ENCODE measurements at places on chromosomes 11 and 22.

GRCh38 chr22:26642465-26643417, 14.6 kb upstream of the MIAT start:
- H3K4me1 ChIP-seq, result peaks cover 73% of the 10 kb centered on the region
- H3K27me3 ChIP-seq, result peaks cover 11% of the 10 kb centered on the region
- peak overlapping the region; percentile 54 for H3K4me3 ChIP-seq
- H3K36me3 ChIP-seq, result no peaks in the 10 kb centered on the region
- H3K27ac ChIP-seq, result peak overlapping the region; percentile 96

- no peak overlapping the region for H3K4me3 ChIP-seq
- H3K27ac ChIP-seq, result no peak overlapping the region
- no peaks in the 10 kb centered on the region for H3K27me3 ChIP-seq
- no peaks in the 10 kb centered on the region for H3K36me3 ChIP-seq
- H3K4me1 ChIP-seq, result no peaks in the 10 kb centered on the region
- DNase-seq, result no peak
These were observed 879.0 kb upstream of the CCDC90B start for GRCh38 chr11:84165139-84165538.

DNA sequence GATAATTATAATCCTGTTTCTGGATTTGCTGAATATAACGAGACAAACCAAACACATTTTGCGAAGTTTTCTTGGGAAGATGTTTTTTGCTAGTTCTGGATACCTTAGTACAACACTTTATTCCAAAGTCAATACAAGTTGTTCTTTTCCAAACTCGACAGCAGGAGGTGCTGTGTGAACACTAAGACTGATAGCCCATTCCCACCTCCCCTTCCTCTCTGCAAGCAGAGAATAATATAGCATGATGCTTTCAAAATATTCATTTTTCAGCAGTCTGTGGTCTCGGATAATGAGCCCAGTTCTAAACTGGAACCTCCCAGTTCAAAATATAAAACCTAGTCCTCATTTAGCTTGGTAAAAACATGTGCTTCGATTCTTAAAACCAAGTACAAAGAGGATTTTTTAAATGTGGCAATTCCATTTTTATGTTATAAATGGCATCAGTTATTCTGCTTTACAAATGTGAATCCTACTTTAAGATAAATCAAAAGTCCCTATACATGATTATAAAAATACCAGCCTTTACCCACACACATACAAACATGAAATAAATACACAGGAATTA, 129.1 kb downstream of the DCDC1 start:
- no peaks in the 10 kb centered on the region for H3K27me3 ChIP-seq
- H3K36me3 ChIP-seq, result no peaks in the 10 kb centered on the region
- H3K4me1 ChIP-seq, result no peaks in the 10 kb centered on the region
- DNase-seq, result peak; percentile 39

DNA sequence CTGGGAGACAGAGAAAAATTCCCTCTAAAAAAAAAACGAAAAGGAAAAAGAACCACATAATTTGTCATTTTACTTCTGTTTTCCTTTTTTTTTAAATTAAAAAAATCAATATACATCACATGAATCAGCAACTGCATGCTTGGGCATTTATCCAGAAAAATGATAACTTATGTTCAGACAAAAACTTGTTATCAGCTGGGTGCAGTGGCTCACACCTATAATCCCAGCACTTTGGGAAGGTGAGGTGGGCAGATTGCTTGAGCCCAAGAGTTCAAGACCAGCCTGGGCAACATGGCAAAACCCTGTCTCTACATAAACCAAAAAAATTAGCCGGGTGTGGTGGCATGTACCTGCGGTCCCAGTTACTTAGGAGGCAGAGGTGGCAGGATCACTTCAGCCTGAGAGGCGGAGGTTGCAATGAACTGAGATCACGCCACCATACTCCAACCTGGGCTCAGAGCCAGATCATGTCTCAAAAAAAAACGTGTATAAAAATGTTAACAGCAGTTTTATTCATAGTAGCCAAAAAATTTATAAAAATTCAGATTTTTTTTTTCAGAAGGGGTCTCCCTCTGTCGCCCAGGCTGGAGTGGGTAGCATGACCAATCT, 28.5 kb downstream of the AMBRA1 start:
- H3K27ac ChIP-seq, result no peak overlapping the region
- peaks cover 22% of the 10 kb centered on the region for H3K4me1 ChIP-seq
- H3K36me3 ChIP-seq, result peaks cover 4% of the 10 kb centered on the region
- H3K27me3 ChIP-seq, result no peaks in the 10 kb centered on the region
- no peak overlapping the region for H3K4me3 ChIP-seq

GRCh38 chr11:69666261-69666660, 8.9 kb downstream of the LTO1 start:
- H3K36me3 ChIP-seq, result peaks cover 19% of the 10 kb centered on the region
- no peak for DNase-seq
- no peaks in the 10 kb centered on the region for H3K27me3 ChIP-seq
- H3K4me1 ChIP-seq, result peaks cover 3% of the 10 kb centered on the region

DNA sequence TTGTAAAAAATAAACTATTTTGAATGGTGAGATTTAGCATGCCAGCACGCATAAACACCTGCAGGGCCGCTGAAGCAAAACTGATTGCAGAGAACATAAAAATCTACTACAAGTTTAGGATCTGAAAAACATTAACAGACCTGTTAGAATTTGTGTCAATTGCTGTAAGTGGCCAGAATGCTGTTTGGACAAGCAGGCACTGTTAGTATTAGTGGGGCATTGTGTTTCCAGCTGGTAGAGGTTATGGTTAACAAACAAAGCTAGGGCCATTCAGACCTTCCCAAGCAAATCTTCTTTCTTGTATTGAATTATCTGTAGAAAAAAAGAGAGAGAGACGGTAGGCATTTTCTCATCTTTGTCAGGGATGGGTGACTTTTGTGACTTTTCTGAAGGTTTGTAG, 57.6 kb upstream of the OLFML1 start:
- no peak for DNase-seq
- no peak overlapping the region for H3K27ac ChIP-seq
- H3K4me1 ChIP-seq, result peaks cover 13% of the 10 kb centered on the region
- no peaks in the 10 kb centered on the region for H3K36me3 ChIP-seq
- no peak overlapping the region for H3K4me3 ChIP-seq
- H3K27me3 ChIP-seq, result peaks cover 8% of the 10 kb centered on the region

DNA sequence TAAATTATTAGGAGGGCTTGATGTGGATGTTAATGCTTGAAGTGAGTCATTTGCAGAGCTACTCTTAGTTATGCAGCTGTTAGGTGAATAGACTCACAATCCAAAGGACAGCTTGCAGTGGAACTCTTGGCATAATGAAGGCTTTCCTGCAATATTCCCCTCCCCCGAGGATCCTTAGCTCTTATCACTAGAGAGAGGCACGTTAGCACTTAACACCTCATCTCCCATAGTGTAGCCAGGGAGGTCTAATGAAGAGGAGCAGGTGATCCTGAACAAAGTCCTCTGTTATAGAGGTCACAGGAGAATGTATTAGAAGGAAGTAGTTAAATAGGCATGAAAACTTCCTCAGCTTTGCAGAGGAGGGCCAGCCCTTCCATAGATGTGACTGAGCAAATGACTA, 919.2 kb upstream of the FAT3 start:
- H3K4me3 ChIP-seq, result no peak overlapping the region
- no peaks in the 10 kb centered on the region for H3K27me3 ChIP-seq
- no peak for DNase-seq
- H3K4me1 ChIP-seq, result no peaks in the 10 kb centered on the region

- no peaks in the 10 kb centered on the region for H3K36me3 ChIP-seq
- H3K27me3 ChIP-seq, result no peaks in the 10 kb centered on the region
- H3K4me1 ChIP-seq, result no peaks in the 10 kb centered on the region
- DNase-seq, result no peak
- no peak overlapping the region for H3K27ac ChIP-seq
These were observed 64.0 kb downstream of the CCDC81 start for GRCh38 chr11:86438685-86439084.

DNA sequence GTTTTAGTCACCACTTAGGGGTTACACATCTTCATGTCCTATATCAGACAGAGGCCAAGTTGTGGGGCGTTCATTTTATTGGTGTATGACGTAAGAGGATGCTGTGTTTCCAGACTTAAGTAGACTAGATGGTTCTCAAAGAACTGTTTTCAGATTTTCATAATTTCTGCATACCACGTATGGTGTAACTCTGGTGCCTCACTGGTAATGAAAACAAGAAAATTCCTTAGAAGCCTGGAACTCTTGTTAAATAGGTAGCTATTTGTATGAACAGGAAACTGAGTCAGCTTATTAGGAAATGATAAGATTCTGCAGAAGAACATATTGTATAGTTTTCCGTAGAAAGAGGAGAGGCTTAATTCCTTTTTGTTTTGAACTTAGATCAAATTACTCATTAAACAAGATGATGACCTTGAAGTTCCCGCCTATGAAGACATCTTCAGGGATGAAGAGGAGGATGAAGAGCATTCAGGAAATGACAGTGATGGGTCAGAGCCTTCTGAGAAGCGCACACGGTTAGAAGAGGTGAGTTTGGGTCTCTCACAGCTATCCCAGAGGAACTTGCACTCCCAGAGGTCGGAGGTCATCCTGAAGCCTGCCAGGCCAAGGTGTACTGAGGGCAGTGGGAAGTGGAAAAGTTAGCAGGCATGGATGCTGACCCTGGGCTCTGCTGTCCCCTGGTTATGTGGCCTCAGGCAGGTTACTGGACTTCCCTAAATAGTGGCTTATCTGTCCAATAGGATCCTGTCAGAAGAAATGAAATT, 3.9 kb downstream of the CDC45 start:
- peaks cover 32% of the 10 kb centered on the region for H3K36me3 ChIP-seq
- H3K4me1 ChIP-seq, result peaks cover 19% of the 10 kb centered on the region

DNA sequence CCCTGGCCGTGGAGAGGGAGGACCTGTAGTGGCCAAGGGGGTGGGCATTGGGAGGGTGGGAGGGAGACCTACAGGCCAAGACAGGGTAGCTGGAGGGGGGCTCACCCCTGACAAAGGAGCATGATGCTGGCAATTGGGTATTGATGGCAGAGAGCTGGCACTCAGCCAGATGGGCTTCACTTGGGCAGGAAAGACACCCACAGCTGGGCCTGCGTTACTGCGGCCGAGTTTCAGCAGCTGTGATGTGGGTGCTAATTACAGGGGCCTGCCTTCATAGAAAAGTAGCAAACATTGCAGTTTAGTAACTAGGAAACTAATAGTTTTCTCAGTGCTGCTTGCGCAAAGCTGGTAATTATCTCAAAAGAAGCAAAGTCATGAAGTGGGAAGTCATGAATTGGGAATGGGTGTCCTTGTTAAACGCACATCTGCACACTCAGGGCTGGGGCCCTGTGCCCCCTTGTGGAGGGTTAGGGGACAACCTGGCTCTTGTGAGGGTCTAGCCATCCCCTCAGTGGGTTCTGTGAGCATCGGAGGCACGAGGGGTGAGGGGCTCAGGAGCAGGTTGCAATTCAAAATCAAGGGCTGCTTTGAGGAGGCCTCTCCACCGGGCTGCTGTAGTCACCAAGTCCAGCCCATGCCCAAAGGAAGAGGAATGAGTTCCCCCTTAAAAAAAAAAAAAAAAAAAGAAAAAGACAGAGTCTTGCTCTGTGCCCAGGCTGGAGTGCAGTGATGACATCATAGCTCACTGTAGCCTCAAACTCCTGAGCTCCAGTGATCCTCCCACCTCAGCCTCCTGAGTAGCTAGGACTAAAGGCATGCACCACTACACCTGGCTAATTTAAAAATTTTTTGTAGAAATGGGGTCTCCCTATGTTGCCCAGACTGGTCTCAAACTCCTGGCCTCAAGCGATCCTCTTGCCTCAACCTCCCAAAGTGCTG, 24.4 kb upstream of the TXNRD2 start:
- H3K4me3 ChIP-seq, result no peak overlapping the region
- H3K27ac ChIP-seq, result no peak overlapping the region
- DNase-seq, result no peak
- peaks cover 5% of the 10 kb centered on the region for H3K4me1 ChIP-seq
- no peaks in the 10 kb centered on the region for H3K27me3 ChIP-seq

- no peak overlapping the region for H3K27ac ChIP-seq
- DNase-seq, result no peak
- peaks cover 2% of the 10 kb centered on the region for H3K36me3 ChIP-seq
- peaks cover 4% of the 10 kb centered on the region for H3K4me1 ChIP-seq
- H3K4me3 ChIP-seq, result no peak overlapping the region
These were observed 96.3 kb upstream of the RAB1B start for GRCh38 chr11:66172146-66172545.

- H3K4me3 ChIP-seq, result no peak overlapping the region
- no peaks in the 10 kb centered on the region for H3K36me3 ChIP-seq
- DNase-seq, result no peak
These were observed 899.2 kb upstream of the API5 start for GRCh38 chr11:42412590-42412989.

DNA sequence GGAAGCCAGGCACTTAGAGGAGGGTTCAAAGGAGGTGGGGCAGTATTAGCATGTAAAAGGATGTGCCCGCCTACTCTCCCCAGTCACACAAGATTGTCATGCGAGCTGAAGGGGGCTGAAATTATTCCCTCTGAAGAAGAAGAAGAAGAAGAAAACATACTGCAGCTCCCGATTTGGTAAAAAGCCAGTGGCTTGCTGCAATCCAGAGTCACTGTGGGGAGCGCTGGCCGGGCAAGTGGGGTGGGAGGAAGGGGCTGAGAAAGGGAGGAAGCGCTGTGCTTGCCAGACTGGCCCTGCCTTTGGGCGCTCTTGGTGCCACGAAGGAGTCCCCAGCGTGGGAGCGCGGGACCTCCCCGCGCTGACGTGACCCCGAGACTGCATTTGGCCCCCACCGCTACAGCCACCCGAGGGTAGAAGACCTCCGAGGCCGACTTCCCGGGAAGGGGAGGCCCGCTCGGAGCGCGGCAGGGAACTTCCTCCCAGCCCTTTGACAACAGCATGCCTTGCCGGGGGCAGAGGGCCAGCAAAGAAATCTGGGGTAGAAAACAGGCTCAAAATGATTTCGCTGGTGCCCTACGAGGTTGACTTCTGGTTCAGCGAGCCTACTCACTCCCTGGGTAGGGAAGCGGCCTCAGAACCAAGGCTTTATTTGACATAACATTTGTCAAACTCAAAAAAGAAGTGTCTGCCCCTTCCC, 906.3 kb downstream of the DLG2 start:
- H3K4me3 ChIP-seq, result peak overlapping the region; percentile 70
- H3K27ac ChIP-seq, result no peak overlapping the region
- H3K36me3 ChIP-seq, result no peaks in the 10 kb centered on the region
- DNase-seq, result peak; percentile 28
- peaks cover 10% of the 10 kb centered on the region for H3K4me1 ChIP-seq

DNA sequence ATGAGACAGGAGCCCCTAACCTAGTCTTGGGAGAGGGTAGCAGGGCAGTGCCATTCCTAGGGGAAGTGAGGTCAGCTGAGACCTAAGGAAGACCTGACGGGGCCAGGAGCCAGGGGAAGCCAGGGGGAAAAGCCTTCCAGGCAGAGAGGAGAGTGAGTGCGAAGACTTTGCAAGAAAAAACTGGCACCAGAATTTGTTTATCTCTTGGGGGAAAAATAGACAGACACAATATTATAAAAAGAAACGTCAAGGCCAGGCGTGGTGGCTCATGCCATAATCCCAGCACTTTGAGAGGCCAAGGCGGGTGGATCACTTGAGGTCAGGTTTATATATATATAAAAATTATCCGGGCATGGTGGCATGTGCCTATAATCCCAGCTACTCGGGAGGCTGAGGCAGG, 26.9 kb upstream of the TESMIN start:
- H3K4me1 ChIP-seq, result no peaks in the 10 kb centered on the region
- H3K27ac ChIP-seq, result no peak overlapping the region
- H3K27me3 ChIP-seq, result no peaks in the 10 kb centered on the region
- no peak for DNase-seq
- H3K36me3 ChIP-seq, result peaks cover 46% of the 10 kb centered on the region
- no peak overlapping the region for H3K4me3 ChIP-seq

GRCh38 chr11:12003336-12003735, 5.1 kb downstream of the DKK3 start:
- H3K4me3 ChIP-seq, result no peak overlapping the region
- H3K36me3 ChIP-seq, result no peaks in the 10 kb centered on the region
- H3K27ac ChIP-seq, result no peak overlapping the region
- H3K27me3 ChIP-seq, result peaks cover 70% of the 10 kb centered on the region
- no peak for DNase-seq
- H3K4me1 ChIP-seq, result peaks cover 5% of the 10 kb centered on the region
